ENCODE measurements at places on chromosomes 5 and 9.

DNA sequence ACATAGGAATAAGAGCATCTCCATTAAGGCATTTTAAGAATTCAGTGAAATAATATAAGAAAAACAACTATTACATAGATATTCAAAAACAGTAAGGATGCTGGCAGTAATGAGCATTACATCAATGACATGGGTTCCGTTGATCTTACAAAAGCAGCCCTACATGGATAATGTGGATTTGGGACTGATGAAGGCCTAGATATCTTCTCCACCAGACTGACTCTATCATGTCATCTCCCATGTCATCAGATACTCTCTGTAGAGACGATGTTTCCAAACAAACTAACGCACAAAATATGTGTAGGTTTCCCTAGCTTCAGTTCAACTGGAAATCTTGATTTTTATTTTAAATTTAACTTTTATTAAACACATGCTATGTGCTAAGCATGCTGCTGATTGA is 3.6 kb downstream of the LURAP1L start:
- DNase-seq, result no peak

DNA sequence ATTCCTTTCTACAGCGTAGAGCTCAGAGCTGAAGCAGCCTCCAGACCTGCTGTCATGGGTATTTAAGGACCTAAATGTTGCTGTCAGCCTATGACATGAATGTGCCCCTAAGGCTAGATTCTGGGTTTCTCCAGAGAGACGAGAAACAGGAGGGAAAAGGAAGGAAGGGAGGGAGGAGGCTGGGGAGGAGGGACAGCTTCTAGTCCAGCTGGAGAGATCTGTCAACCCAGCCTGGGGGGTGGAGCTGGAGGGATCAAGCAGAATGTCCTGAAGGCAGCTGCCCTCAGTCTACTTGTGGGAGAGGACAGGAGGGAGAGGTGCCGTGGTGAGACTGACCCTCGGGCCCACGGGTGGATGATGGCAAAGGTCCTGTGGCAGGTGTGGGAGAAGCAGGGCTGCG is 1.1 kb upstream of the DBH start:
- DNase-seq, result no peak

DNA sequence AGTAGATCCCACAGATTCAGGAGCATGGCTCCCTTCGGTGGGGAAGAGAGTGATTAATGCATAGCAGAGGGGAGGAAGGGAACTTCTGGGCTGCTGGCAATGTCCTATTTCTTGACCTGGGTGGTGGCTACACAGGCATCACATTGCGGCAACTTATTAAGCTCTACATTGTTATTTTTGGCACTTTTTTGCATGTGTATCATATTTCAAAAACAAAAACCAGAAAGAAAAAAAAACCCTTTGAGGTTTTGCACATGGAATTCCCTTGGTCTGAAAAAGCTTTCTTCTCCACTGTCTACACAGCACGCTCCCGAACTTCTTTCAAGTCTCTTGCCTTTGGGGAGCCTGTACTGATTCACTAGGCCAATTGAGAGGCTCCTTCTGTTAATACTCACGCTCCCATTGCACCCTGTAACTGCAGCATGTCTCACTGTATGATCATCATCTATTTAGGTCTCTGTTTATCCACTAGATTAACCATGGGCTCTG is 25.1 kb downstream of the CEMIP2 start:
- DNase-seq, result no peak

DNA sequence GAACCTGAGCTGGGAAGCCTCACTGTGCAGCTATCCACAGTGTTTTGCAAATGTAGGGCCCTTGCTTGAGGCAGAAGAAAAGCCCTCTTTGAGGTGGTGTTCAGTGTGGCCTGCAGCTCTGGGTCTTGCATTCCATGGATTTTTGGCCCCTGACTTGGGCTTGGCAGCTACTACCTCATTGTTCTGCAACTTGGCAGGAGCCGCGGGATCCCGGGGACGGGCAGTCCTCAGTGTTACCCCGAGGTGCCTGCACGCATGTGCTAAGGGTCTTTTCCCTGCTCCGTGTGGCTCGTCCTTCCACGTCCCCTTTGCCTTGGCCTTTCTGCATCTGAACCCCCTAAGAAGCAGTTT is 39.8 kb downstream of the NEK6 start:
- DNase-seq, result no peak

GRCh38 chr5:556909-557441 is 32.7 kb upstream of the SLC9A3 start:
- no peak for DNase-seq

DNA sequence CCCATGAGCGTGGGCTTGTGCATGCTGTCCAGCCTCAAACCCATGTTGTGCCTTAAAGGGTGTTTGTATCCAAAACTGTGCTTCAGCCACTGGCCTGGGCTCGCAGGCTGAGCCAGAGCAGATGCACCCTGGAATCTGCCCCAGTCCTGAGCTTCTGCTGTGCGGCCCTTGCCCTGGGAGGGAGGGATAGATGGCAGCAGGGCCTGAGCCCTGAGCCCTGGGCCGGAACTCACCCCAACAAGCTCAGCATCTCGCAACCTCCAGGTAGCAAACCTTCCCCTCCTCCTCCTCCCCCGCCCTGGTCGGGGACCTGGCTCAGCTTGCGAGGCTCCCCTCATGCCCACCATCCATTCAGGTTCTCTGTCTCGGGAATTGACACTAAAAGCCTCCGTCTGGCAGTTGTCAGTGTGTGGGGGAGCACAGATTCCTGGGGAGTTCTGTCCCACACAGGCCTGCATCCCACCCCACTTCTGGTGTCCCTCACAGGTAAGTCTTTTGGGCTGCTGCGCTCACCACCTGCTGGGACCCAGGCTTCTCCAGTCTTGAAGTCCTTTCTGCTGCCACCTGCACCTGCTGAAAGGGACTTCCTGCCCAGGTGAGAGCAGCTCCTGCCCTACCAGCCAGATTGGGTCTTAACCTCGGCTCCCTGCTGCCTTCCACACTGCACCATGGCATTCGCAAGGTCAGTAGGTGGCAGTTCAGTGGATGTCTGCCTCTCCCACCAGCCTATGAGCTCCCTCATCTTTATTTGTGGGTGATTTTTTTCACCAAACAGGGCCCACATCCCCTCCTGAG is 55.2 kb upstream of the OLFM1 start:
- no peak for DNase-seq

DNA sequence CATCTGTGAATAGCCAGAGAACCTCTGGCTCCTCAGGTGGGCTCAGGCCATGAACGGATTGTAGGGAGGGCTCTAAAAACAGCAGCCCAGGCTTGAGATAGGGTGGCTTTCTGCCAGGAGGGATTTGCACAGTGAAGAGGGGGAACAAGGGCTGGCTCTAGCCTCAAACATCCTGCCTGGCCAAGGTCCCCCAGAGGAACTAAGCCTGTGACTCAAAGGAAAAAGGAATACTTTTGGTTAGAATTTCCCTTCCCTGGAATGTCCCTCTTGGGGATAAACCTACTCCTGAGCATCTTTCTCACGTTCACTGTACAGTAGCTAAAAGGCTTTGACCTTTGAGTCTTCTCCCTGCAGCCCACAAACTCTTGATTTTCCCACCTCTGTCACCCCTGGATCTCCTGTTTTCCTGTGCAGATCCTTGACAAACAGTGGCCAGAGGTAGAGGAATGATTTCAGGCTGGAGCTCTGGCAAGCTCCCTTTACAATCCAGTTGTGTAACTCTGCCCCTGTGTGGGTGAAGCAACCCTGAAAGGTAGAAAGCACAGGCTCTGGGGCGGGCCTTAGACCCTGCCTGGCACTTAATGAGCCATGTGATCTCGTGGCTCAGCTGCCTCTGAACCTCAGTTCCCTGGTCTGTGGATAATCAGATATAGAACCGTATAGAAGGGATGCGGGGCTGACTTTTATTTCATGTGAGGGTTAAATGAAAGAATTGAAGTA is 17.4 kb downstream of the SEC61B start:
- DNase-seq, result no peak

- no peak for DNase-seq
Observed at GRCh38 chr9:61665829-61666228, 476.0 kb downstream of the SPATA31A7 start.

DNA sequence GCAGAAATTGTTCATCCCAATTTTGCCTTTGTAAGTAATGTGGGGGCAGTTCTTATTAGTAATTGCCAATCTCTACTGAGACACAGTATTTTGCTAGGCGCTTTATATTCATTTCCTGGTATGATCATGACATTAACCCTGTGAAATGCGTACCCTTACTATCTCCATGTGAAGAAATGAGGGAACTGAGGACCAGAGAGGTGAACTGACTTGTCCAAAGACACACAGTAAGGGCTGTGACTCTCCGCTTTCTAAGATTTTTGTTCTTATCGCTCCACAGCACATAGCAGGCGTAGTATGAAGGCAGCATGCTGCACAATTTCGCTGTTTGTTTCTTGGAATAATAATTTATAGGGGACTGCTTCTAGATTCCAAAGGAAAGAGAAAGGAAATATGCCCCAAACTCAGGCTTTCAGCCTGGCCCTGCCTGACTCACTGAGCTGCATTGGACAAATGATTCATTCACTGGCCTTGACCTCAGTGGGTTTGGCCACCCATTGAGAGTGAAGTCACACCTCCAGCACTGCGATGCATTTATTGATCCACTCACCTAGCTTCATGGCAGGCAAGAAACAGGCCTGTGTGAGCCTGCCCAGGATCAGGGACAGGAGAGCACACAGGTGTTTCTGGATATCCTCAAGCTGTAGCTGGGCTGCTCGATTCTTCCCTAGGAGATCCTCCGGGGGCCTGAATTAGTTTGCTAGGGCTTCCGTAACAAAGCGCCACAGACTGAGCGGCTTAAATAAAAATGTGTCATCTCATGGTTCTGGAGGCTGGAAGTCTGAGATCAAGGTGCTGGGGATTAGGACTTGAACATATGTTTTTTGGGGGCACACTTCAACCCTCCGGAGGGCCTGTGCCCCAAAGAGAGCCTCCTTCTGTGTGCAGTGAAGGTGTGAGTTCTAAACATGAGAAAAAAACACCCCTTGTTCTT is 7.2 kb upstream of the DUSP1 start:
- no peak for DNase-seq

- DNase-seq, result no peak
Observed at GRCh38 chr5:173679909-173680630, 63.6 kb upstream of the BOD1 start.

- DNase-seq, result no peak
Observed at GRCh38 chr9:120890320-120891244, 13.6 kb upstream of the PHF19 start.

DNA sequence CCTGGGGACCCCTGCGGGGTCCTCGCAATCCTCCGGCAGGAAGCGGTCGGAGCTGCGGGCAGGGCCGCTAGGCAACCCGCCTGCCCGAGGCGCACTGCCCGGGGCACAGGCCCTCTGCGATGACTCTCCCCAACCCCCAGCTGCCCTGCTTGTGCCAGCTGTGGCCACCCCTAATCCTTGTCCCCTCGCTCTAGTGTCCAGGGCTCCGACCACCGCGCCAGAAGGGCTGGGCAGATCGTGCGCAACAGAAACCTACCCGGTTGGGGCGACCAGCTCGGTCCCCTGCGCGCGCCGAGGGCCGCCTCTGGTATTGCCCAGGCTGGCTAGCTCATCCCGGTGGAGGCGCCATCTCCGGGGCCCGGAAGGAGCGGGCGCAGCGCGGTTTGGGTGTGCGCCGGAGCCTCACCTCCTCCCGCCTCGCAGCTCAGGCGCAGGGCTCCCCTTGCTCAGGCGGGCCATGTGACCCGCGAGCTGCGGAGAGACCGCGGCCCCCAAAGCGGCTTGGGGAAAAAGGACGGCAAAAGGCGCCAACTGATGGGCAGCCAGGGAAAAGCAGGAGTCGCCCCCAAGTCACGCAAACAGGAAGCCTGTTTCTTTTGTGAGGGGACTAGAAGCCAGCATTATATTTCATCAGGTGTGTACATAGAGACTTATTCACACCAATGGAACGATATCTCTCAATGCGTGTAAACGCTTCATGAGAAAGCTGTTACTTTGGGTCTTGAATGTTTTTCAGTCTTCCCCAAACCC is 46.8 kb upstream of the RNF20 start:
- no peak for DNase-seq

DNA sequence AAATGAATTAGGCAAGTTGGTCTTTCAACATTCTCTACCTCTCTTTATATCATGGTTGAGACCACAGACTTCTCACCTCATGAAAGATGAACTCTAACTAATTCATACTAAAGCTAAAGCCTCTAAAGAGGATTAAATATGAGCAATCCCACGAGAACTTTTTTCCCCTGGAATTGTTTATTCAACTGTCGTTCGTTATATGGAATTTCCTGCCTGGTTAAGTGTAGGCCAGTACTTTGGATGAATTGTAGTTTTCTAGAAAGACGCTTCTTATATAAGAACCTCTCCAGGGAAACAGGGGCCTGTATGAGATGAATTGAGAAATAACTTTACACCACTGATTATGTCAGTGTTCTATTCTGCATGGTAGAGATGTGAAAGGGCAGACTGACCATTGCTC is 42.9 kb downstream of the PDCD1LG2 start:
- DNase-seq, result no peak

GRCh38 chr5:1474866-1475543 is 29.8 kb upstream of the SLC6A3 start:
- DNase-seq, result no peak
